Mucosa of gallbladder (tissue), 1 donor: ENCODE measurements at places on chromosomes 2 and 18.

DNA sequence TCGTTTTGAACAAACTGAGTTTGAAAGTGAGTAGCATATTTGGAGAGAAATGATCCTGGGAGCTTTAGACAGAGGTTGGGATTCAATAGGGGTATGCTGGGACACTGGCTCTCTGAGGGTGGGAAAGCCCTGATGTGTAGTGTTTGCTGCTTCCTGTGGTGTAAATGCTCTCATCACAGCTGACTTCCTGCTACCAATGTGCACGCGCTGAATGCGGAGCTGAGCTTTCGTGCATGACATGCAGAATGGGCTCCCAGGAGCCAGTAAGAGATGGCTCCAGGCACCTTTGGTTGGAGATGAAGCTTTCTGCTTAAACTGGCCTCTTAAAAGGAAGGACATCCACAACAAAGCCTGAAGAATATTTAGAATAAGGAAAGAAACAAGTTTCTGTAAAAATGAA, 224.1 kb upstream of the CCDC150 start:
- no peak for DNase-seq

- no peak for DNase-seq
Observed at GRCh38 chr18:9788860-9789259, 80.8 kb downstream of the RAB31 start.

DNA sequence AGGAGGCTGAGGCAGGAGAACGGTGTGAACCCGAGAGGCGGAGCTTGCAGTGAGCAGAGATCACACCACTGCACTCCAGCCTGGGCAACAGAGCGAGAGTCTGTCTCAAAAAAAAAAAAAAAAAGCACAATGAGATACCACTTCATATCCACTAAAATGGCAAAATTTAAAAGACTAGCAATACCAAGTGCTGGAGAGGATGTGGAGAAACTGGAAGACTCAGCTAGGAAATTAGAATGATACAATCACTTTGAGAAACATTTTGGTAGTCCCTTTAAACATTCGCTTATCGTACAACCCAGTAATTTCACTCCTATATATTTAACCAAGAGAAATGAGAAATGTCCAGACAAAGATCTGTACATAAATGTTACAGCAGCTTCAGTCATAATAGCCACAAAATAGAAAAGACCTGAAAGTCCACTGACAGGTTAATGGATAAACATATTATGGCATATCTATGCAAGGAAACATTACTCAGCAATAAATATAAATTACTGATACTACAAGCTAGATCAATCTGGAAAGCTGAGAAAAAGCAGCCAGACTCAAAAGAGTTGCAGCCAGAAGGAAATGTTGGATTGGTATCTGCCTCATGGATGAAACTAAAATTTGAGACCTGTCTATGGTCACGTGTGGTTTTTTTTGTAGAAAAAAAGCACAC, 40.0 kb downstream of the WDSUB1 start:
- DNase-seq = no peak

DNA sequence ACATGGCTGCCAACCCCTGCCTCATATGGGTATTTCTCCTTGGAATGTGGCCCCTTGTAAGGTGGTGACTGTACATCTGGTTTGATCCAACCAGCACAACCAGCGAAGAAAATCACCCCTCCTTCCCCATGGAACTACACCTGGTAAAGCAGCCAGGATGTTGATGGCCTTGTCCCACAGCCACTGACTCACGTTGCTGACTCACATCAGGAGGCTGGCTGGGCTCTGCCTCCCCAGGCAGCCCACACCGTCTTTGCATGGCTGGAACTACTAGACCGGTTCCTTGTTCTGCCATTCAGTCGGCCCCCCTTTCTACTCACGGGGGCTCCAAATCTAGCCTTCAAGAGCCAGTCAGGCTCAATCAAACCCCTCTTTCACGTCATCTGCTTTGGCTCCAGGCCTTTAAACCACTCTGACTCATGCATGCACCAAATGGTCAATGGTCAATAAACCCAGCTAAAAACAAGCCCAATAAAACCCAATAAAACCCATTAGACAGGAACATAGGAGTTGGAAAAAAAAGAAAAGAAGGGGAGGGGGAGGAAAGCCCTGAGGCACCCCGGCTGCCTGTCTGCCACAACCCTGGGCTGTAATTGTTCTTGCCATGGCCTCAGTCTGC, 114.8 kb downstream of the PLB1 start:
- peak; percentile 56 for DNase-seq

DNA sequence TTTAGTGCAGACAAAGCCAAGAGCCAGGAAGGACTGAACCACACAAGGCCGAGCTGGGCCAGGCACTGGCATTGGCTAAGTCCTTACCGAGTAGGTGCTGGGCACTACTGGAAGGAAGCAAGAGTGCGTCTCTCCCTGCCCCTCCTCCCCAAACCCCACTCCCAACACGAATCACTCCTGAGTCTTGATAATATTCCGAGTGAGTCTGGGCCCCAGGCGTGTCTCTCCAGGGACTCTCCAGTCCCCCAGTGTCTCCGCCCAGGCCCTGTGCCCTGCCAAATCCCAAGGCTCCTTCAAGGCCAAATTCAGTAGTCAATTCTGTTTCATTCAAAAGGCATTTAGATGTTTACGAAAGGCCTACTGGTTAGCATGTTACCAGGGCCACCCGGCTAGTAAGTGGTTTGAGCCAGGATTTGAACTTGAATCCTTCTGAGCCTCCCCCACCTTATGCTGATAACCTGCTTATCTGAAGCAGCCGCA, 82.8 kb downstream of the GLI2 start:
- DNase-seq = peak; percentile 47

GRCh38 chr2:145015561-145015960, 495.6 kb upstream of the ZEB2 start:
- DNase-seq = no peak

- peak; percentile 77 for DNase-seq
Observed at GRCh38 chr2:54577035-54577434, 120.9 kb downstream of the SPTBN1 start.

DNA sequence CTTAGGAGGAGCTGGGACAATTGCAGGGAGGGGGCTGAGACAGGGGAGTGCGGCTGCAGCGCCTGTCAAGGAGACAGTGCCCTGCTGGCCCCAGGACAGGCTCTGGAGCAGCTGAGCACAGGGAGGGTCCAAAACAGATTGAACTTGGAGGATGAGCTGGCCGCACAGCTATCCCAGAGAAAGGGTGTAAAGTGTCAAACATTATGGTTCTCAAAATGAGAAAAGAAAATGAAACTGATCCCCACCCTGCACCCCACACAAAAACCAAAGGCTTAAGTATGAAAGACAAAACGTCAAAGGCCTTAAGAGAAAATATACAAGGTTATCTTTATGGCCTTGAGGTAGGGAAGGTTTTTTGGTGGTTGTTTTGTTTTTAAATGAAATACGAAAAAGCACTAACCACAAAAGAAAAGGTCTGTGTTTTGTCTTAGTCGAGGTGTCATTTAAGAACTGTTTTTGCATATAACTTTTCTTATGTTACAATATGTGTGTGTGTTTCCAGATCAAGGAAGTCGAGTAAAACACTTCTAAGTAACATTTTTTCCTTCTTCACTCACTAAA, 111.8 kb downstream of the HDAC4 start:
- no peak for DNase-seq

DNA sequence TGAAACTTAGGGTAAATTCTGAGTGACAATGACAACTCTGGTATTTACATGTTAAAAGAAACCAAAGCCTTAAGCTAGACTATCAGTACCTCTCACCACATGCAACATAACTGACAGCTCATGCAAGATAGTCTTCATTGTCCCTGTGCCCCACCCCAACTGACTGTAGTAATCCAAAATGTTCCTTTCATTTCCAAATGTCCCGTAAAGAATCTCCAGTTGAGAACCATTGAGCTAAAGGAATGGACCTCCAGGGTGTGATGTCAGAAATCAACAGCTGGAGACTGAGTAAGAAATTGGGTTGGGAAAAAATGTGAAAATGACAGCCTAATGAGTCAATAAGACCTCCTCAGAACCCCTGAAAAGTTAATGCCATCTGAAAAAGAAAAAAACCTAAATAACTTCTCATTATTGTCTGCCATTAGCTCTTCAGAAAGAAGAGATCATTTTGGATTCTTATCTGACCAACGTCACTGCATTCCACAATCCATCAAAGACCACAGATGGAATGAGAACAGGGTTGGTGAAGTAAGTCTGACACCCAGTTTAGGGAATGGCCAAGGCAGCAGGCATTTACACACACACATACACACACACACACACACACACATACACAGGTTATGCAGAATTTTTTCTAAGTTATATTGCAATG, 51.7 kb upstream of the ACVR2A start:
- DNase-seq = no peak
